ENCODE measurements at places on chromosomes 12 and 14. TPM values are rescaled to one million over a fixed set of nuclear protein-coding genes. Genes with fewer than 3 reads are reported as not detected.

Gene PLA2G1B
- 0.27 TPM for polyA plus RNA-seq

Gene TTC9
- 2.8 TPM for polyA plus RNA-seq

Gene ZNF641
- polyA plus RNA-seq = 32.3 TPM

Gene CCDC196
- 0.38 TPM for polyA plus RNA-seq

Gene FAM90A1
- 3.8 TPM for polyA plus RNA-seq

Gene TAS2R19
- 1.9 TPM for polyA plus RNA-seq

Gene OR4E2
- 0.05 TPM for polyA plus RNA-seq

Gene CCDC38
- 1.1 TPM for polyA plus RNA-seq

Gene FZD10
- 3.2 TPM for polyA plus RNA-seq

Gene KRT3
- polyA plus RNA-seq = not detected

Gene DLK1
- 10.8 TPM for polyA plus RNA-seq

Gene NAB2
- 40.8 TPM for polyA plus RNA-seq

Gene DAO
- polyA plus RNA-seq = 0.58 TPM

Gene NTS
- 4.1 TPM for polyA plus RNA-seq

Gene IRF9
- polyA plus RNA-seq = 64.5 TPM

DNA sequence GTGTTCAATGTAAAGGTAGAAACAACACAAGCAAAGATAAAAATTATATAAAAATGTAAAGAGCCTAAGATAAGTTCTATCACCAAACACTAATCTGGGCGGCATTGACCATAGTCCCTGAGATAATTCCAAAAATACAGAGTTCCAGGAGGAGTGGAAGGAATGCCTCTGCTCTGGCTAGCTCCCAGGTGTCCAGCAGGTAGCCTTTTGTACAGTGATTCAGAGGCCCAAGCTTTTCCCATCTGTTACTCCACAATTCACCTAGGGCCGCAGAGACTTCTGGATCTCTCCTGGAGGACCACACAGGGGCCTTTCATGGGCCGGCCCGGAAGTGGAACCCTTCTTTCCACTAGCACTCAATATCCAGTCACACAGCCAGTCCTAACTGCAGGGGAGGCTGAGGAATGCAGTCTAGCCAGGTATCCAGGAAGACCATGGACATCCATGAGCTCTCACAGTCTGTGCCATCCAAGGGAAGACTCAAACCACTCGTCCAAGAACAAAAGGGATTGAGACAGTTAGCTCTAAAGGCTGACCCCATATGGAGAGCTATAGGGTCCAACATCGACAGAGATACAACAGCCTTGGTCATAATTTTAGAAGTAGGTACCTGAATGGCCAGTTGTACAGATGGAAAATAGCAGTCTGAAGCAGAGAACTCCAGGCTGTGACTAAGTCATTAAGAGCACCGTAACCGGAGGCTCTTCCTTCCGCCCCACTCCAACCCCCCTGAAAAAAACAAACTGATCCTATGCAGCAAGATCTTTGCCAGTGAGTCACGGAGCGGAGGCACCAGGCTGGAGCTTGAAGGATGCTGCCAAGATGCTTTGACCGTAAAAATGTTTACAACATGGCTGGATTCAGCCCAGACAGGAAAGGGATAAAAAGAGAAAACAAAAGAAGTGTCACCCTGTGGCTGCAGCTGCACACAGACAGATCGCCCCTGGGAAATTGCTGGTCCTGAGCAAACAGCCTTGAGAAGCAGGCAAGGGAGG is 204.8 kb downstream of the NUAK1 start:
- DNase-seq = no peak

DNA sequence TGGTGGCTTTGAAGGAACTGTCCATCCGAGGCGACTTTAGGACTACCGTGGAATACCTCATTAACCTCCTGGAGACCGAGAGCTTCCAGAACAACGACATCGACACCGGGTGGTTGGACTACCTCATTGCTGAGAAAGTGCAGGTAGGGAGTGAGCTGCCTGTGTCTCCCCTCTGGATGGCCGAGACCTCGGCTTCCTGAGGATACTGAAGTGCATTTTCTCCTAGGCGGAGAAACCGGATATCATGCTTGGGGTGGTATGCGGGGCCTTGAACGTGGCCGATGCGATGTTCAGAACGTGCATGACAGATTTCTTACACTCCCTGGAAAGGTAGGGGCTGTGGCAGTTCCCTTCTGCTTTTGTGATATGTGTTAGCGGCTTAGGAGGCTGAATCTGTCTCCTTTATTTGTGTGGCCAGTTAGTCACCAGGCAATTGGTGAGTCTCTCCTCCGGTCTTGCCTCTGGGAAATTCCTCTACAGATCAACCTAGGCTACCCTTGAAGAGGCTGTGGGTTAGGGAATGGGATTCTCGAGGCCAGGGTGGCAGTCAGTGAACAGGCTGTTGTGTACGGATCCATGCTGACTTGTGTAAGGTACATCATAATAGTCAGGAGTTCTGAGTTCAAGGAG is 75.3 kb downstream of the ACACB start:
- no peak for DNase-seq

- DNase-seq = no peak
These were observed 63.1 kb downstream of the DIP2B start for GRCh38 chr12:50567926-50568325.

- peak; percentile 92 for DNase-seq
These were observed 4.9 kb downstream of the ZNF385A start for GRCh38 chr12:54379398-54380201.

GRCh38 chr12:57385586-57385985 is 45.3 kb downstream of the R3HDM2 start:
- DNase-seq = no peak

DNA sequence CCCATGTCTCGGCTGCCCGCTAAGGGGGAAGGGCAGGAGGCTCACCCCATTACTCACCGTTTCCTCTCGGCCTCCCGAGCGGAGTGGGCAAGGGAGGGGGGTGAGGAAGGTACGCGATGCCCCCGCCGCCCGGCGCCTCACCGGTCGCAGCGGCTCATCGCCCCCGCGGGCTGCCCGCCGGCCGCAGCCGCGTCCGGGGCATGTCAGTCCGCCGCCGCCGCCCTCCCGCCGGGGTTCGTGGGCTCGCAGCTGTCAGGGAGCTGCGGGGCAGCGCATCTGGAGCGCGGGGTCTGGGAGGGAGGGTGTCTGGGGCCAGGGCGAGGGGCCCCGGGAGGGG is 461 bp downstream of the SLC8A3 start:
- no peak for DNase-seq

DNA sequence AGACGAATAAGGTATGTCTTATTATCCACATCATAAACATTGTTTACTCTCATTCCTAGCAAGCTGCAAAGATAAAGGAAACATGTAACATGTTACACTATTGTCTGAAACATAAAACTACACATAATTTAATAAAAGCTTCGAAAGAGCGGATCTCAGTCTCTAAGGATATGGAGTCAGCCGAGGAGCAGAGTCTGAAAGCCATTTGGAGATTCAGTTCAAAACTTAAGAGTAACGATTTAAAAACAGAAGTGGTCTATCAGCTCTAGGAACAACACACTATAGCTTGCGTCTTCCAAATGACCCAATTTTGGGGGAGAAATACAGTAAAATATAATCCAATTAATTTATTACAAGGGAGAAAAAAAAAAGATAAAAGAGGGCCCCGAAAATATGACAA is 775 bp downstream of the NEMF start:
- no peak for DNase-seq

GRCh38 chr12:101231636-101232035 is 21.6 kb upstream of the SLC5A8 start:
- DNase-seq = no peak

GRCh38 chr14:76375947-76376404 is at the start of gene ESRRB:
Gene ESRRB, plus strand, starts transcription at chr14:76376137. Its CDS starts 265 bp downstream, at chr14:76376402.
- peak; percentile 70 for DNase-seq

- DNase-seq = no peak
These were observed 9.6 kb upstream of the FOXG1 start for GRCh38 chr14:28756884-28757570.

DNA sequence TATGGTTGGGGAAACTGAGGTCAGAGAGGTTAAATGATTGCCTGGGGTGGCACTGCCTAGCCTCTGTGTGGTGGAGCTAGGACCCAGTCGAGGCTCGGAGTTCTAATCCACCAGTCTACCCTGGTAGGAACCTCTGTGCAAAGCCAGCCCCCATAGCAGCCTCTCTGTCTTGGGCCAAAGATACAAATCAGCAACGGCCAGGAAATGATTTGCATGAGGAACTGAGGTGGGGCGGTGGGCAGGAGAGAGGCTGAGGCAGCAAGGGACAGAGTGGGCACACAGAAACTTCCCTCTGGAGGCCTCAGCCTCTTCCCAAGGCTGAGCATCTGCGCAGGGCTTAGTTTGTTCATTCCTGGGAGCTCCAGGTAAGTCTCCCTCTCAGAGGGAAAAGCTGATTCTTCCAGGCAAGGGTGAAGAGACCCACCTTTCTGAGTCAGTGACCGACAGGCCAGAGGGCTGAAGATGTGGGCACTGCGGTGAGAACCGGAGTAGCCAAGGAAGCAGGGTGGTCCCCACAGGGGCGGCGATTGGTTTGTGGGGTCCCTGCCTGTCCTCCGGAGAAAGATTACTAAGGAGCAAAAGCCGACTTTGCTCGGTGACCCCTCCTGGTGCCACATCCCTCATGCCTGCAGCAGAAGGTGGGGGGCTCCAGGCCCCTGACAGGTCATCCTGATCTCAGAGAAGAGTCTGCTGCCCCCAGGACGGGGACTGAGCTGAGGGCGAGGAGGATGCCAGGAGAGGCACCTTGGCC is 134.6 kb downstream of the CACNA1C start:
- DNase-seq = no peak

DNA sequence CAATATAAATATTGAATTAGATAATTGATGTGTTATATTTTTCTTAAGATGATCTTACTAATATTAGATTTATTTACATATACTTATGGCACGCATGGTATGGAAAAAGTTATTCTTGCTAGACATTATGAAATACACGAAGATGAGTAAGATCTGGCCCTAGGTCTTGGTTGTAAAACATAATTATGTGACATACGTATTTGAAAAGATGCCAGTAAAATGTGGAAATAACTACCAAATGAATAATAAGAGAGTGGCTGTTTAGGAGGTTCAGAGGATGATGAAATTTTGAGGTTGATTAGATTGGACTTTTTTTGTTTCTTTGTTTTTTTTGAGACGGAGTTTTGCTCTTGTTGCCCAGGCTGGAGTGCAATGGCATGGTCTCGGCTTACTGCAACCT is 41.3 kb downstream of the FANCM start:
- no peak for DNase-seq

- DNase-seq = no peak
These were observed 486.2 kb downstream of the DIO2 start for GRCh38 chr14:79724934-79725717.

GRCh38 chr12:18430425-18431048 is 169.2 kb downstream of the PIK3C2G start:
- DNase-seq = peak; percentile 31

GRCh38 chr12:130868412-130868811 is 3.5 kb upstream of the RAN start:
- no peak for DNase-seq

GRCh38 chr12:117881517-117881916 is 87.3 kb downstream of the KSR2 start:
- no peak for DNase-seq

DNA sequence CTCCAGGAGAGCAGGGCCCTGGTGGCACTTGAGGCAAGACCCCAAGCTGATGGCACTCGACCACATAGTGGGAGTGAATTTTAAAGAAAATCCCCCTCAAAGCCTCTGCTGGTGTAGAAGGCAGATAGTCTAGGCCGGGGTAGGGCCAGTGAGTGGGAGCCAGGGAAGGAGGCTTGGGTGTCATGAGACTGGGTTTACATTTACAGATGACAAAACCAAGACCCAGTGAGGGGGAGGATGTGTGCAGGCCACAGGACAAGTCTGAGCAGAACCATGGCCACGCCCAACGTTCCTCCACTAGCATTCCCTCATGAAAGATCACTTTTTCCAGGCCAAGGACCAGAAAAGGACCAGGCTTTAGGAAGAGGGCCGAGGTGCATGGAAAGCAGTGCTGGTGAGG is 42.0 kb downstream of the EVL start:
- DNase-seq = no peak

GRCh38 chr12:104662908-104663307 is 206.2 kb downstream of the CHST11 start:
- DNase-seq = no peak

DNA sequence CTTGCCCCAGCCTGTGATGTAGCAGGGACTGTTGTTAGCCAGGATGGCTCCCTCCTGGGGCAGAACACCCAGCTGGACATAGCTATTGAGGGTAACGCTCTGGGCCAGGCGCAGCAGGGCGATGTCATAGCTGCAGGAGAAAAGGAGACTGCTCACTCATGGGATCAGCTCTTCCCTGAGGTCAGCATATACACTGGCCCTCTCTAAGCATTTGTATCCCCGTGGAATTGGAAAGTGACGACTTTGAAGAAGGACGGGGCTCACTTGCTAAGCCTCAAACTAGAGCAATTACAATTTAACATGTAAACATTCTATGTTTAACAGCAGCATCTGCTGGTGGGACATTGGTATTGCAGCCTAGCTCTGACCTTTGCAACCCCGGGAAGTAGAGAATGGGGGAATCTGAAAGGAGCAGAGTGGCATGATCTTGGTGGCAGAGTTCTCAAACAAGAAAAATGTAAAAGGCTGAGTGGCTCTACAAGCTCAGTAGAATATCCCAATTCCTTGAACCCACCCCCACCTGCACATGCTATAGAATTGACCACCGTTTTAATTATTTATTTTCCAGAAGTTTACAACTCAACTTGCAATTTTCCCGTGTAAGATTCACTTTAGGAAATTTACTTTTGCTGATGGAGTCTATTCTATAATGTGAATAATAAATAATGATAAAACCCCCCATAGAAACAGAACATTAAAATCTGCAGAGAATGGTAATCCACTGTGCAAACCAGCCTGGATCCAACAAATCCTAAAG is 5.0 kb downstream of the CELA1 start:
- peak; percentile 72 for DNase-seq

DNA sequence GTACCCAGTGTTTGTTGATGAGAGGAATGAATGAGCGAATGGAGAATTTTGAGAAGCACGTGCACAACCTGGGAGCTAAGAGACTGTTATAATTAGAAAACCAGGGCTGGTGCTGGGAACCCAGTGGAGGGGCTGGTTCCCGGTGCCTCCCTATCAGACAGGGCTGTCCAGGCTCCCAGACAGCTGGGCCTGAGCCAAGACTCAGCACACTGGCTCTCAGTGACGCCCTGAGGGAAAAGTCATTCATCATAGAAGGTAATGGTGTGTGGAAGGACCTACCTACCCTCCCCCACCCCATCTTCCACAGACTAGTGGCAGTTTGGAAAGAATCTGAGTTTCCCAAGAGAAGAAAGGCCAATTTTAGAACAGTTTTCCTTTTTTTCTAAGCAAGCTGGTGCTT is 34.7 kb downstream of the KCNA5 start:
- DNase-seq = peak; percentile 79

- no peak for DNase-seq
These were observed 12.5 kb upstream of the STRN3 start for GRCh38 chr14:31038521-31039166.

DNA sequence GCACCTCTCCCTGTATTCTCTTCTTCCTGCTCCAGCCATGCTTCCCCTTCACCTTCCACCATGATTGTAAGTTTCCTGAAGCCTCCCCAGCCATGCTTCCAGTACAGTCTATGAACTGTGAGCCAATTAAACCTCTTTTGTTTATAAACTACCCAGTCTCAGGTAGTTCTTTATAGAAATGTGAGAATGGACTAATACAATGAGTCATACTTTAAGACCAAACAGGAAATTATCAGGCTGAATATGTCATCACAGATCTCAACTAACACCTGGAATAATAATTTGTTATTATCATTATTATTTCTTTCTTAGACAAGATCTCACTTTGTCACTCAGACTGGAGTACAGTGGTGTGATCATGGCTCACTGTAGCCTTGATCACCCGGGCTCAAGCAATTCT is 85.4 kb downstream of the KCNMB4 start:
- DNase-seq = no peak
